Fibroblast of villous mesenchyme (primary cell): ENCODE measurements at places on chromosomes 16 and 17. TPM values are rescaled to one million over a fixed set of nuclear protein-coding genes. Genes with fewer than 3 reads are reported as not detected.

The RAB11FIP4 gene
- total RNA-seq, result under 0.01 TPM in 2 replicates

The KRT31 gene
- total RNA-seq, result not detected in 2 replicates

The MT4 gene
- total RNA-seq, result not detected in 2 replicates

The ASGR2 gene
- not detected in 2 replicates for total RNA-seq

The ODAD4 gene
- total RNA-seq, result 0.43 and 0.64 TPM in 2 replicates

The IGSF6 gene
- total RNA-seq, result under 0.01 TPM in 1 of 2 replicates, not detected in the other

The RNF222 gene
- total RNA-seq, result not detected in 2 replicates

The CES3 gene
- total RNA-seq, result 0.32 TPM in 1 of 2 replicates, not detected in the other

The C1QTNF1 gene
- 28.3 and 63.5 TPM in 2 replicates for total RNA-seq

The SOX9 gene
- 1.3 and 1.7 TPM in 2 replicates for total RNA-seq

The KRT20 gene
- not detected in 2 replicates for total RNA-seq

The HSPB9 gene
- not detected in 2 replicates for total RNA-seq

The GAST gene
- not detected in 2 replicates for total RNA-seq

The CX3CL1 gene
- 0.32 TPM in 1 of 2 replicates, not detected in the other for total RNA-seq
